ENCODE measurements at places on chromosomes 5 and 9.

DNA sequence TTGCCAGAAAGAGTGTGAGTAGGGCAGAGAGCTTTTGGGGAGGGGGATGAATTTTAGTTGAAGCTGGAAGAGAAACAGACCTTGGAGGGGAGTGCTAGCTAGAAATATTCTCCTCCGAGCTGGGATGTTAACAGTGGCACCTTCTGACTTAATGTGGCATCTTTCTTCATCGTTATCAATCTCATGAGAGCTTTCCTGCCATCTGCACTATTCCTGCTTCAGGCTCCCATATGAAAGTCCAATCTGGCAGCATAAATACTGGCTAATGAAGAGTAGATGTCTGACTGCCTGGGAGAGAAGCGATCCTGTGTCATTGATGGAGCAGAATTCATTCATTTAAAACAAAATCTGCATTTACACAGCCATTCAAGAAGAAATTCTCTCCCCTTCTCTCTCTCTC, 284.5 kb downstream of the TMEM38B start:
- H3K4me3 ChIP-seq, result no peak overlapping the region
- H3K36me3 ChIP-seq, result no peaks in the 10 kb centered on the region
- no peaks in the 10 kb centered on the region for H3K4me1 ChIP-seq
- DNase-seq, result no peak
- H3K27ac ChIP-seq, result no peak overlapping the region
- no peaks in the 10 kb centered on the region for H3K27me3 ChIP-seq

- DNase-seq, result no peak
- no peak overlapping the region for H3K4me3 ChIP-seq
- no peaks in the 10 kb centered on the region for H3K36me3 ChIP-seq
- H3K4me1 ChIP-seq, result peaks cover 9% of the 10 kb centered on the region
- H3K27me3 ChIP-seq, result no peaks in the 10 kb centered on the region
These were observed 96.5 kb upstream of the PHYKPL start for GRCh38 chr5:178328826-178329730.

DNA sequence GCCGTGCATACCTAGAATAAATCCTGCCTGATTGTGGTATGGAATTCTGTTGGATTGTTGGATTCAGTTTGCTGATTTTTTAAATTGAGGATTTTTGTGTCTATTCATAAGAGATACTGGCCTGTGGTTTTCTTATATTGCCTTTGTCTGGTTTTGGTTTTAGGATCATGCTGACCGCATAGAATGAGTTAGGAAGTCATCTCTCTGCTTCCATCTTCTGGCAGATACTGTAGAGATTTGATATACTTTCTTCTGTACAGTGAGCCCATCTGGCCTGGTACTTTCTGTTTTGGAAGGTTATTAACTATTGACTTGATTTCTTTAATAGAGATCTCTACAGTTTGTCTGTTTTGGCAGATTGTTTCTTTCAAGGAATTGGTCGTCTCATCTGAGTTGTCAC, 14.7 kb downstream of the CEP72 start:
- H3K27ac ChIP-seq, result no peak overlapping the region
- H3K4me1 ChIP-seq, result no peaks in the 10 kb centered on the region
- peaks cover 12% of the 10 kb centered on the region for H3K36me3 ChIP-seq
- no peaks in the 10 kb centered on the region for H3K27me3 ChIP-seq

- H3K36me3 ChIP-seq, result peaks cover 14% of the 10 kb centered on the region
- H3K27me3 ChIP-seq, result peaks cover 18% of the 10 kb centered on the region
- H3K27ac ChIP-seq, result no peak overlapping the region
- no peaks in the 10 kb centered on the region for H3K4me1 ChIP-seq
- DNase-seq, result no peak
These were observed 4.5 kb downstream of the HCN1 start for GRCh38 chr5:45691656-45692055.

DNA sequence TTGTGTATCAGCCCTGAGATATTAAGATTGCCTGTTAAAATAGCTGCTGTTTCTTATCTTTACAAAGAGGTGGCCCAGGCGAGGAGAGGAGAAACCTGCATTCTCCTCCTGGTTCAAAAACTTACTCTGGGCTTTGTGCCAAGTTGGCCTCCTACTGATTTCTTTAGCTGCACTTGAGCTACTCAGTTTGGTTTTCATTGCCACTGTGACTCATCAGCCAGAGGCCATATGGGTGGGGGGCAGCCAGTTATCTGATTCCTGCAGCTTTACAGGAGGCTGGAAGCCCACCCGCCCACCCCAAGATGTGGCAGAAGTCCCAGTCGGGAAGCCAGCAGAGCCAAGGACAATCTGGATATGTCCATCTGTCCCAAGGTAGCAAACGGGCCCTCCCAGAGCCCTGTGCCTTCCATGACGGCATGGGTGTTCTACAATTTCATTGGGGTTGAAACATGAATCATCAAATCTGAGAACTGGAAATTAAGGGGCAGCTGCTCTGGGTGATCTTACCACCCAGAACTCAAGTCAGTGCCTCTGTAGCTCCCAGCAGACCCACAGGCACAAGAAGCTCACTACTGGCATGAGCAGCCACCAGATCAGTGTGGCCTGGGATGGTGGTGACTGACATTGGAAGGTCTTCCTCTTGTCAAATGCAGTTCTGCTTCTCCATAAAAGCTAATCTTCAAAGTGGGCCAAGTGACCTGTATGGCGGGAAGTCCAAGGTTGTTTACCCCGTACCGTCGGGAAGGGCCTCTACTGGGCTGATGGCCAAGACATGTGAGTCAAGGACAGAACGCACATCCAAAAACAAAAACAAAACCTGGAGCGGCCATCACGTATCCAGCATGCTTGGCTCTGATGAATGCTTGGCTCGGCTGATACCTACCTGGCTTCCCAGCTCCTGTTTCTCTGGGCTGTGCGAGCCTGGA, 15.6 kb downstream of the FCN2 start:
- peaks cover 16% of the 10 kb centered on the region for H3K36me3 ChIP-seq
- H3K27me3 ChIP-seq, result peaks cover 19% of the 10 kb centered on the region
- no peak for DNase-seq
- H3K27ac ChIP-seq, result no peak overlapping the region

GRCh38 chr9:109448223-109448622, 49.9 kb downstream of the PTPN3 start:
- H3K4me3 ChIP-seq, result no peak overlapping the region
- peaks cover 42% of the 10 kb centered on the region for H3K27me3 ChIP-seq
- no peak for DNase-seq

DNA sequence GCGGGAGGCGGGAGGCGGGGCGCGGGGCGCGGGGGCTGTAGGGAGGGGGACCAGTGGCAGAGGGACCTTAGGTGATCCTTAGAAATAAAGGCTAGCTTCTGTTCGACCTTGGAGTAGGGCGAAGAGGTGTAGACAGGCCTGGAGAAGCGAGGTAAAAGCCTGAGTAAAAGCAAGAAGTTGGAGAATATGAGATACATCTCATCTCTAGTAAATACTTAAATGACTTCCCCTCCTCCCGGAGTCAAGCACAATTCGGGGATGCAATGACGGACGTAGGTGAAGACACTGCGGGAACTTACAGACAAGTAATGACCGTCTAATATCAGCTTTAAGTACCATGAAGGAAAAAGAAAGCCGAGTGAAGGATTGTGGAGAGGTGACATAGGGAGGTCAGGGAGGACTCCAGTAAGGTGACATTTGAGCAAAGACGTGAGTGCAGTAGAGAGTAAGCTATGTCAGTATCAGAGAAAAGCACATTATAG, 466 bp downstream of the SMC2 start:
- DNase-seq, result no peak
- no peaks in the 10 kb centered on the region for H3K27me3 ChIP-seq
- H3K36me3 ChIP-seq, result no peaks in the 10 kb centered on the region
- H3K27ac ChIP-seq, result peak overlapping the region; percentile 58
- H3K4me3 ChIP-seq, result peak overlapping the region; percentile 99

- no peaks in the 10 kb centered on the region for H3K36me3 ChIP-seq
- no peak for DNase-seq
- H3K27me3 ChIP-seq, result no peaks in the 10 kb centered on the region
These were observed 22.5 kb downstream of the GLT6D1 start for GRCh38 chr9:135616619-135617537.

- H3K4me3 ChIP-seq, result peak overlapping the region; percentile 52
- peak overlapping the region; percentile 97 for H3K27ac ChIP-seq
- no peaks in the 10 kb centered on the region for H3K27me3 ChIP-seq
- peaks cover 4% of the 10 kb centered on the region for H3K36me3 ChIP-seq
- peak; percentile 79 for DNase-seq
- peaks cover 36% of the 10 kb centered on the region for H3K4me1 ChIP-seq
These were observed 4.8 kb upstream of the CHD1 start for GRCh38 chr5:98933445-98934072.

DNA sequence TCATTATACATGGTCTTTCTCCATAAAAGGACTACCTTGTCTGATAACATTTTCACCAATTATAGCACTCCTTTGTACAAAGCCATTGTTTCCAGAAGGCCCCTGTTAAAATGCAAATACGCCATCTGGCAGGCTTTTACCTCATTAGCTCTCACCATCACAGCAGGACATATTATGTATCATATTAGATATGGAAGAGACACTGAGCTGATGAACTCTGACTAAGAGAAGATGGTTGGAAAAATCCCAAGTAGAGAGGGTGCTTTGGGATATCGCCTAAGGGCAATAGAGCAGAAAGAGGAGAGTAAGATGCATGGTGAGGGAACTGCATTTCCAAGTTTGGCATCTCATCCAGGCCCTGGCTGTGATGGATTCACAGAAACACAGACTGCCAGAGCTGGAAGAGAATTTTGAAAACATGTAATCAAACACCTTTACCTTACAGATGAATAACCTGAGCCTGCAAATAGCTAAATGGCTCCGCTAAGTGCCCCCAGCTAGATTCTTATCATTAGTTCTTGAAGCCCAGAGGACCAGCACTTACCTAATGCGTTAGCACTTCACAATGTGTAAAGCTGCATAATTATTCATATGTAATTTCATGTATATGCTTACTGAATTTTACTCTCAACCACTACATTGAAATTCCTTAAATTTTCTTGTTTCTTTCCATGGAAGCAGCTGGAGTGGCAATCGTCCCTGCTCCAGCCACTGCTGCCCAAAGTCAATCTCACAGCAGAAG, 393.6 kb upstream of the IZUMO3 start:
- peaks cover 5% of the 10 kb centered on the region for H3K4me1 ChIP-seq
- H3K27ac ChIP-seq, result no peak overlapping the region
- DNase-seq, result no peak
- no peaks in the 10 kb centered on the region for H3K36me3 ChIP-seq
- no peaks in the 10 kb centered on the region for H3K27me3 ChIP-seq

- no peak overlapping the region for H3K27ac ChIP-seq
- no peak overlapping the region for H3K4me3 ChIP-seq
- H3K36me3 ChIP-seq, result no peaks in the 10 kb centered on the region
- no peaks in the 10 kb centered on the region for H3K27me3 ChIP-seq
- no peak for DNase-seq
These were observed 547.6 kb downstream of the RAB3C start for GRCh38 chr5:59130431-59130830.

DNA sequence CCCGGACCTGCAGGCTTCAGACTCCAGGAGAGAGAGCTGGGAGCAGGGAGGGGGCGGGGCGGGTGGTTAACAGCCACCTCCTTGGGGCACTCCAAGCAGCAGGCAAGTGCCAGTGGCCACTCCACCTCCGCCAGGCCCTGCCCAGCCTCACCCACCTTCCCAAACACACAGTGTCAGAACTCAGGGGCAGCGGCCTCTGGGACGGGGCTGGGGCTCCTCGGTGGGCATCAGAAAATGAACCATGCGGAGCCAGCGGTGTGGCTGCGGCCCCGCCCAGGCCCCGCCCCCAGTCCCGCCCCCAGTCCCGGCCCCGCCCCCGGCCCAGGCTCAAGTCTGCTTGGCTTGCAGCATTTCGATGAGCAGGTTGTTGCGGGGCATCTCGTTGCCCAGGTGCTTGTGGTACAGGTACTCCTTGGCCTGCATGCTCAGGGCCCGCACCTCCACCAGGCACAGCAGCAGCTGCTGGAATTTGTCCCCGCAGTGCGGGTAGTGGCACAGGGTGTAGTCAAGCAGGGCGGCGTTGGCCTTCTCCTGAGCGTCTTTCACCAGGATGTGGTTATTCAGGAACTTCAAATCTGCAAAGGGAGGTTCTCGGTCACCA, 24.7 kb downstream of the NR5A1 start:
- no peak overlapping the region for H3K4me3 ChIP-seq
- peaks cover 39% of the 10 kb centered on the region for H3K27me3 ChIP-seq
- no peaks in the 10 kb centered on the region for H3K36me3 ChIP-seq
- DNase-seq, result no peak

- peaks cover 75% of the 10 kb centered on the region for H3K4me1 ChIP-seq
- H3K27ac ChIP-seq, result peak overlapping the region; percentile 92
- no peaks in the 10 kb centered on the region for H3K27me3 ChIP-seq
- H3K36me3 ChIP-seq, result peaks cover 50% of the 10 kb centered on the region
- no peak overlapping the region for H3K4me3 ChIP-seq
These were observed 28.8 kb downstream of the ANXA6 start for GRCh38 chr5:151128817-151129216.

GRCh38 chr9:88672874-88673689, 138.1 kb downstream of the NXNL2 start:
- no peaks in the 10 kb centered on the region for H3K4me1 ChIP-seq
- H3K36me3 ChIP-seq, result no peaks in the 10 kb centered on the region
- H3K27ac ChIP-seq, result no peak overlapping the region
- DNase-seq, result no peak

DNA sequence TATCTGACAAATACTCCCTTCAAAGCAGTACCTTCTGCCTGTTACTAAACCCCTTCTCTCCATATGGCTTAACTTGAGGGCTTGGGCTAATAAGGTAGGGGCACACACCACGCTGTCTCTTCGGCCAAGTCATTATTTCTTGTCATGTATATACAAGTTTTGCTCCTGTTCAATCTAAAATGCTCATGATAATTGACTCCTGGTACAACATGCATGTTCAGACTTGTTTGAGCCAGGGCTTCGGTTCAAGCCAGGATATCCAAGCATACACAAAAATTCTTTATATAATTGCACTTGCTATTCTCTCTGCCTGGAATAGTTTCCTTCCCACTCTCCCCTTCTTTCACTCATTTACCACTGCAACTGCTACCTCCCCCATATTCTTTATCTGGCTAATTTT, 756.0 kb upstream of the C9orf72 start:
- H3K27ac ChIP-seq, result no peak overlapping the region
- no peak for DNase-seq
- H3K4me1 ChIP-seq, result no peaks in the 10 kb centered on the region

- no peak overlapping the region for H3K4me3 ChIP-seq
- DNase-seq, result no peak
- peaks cover 8% of the 10 kb centered on the region for H3K27me3 ChIP-seq
- H3K36me3 ChIP-seq, result no peaks in the 10 kb centered on the region
- peaks cover 6% of the 10 kb centered on the region for H3K4me1 ChIP-seq
These were observed 26.9 kb downstream of the ADAMTS2 start for GRCh38 chr5:179318221-179318955.

DNA sequence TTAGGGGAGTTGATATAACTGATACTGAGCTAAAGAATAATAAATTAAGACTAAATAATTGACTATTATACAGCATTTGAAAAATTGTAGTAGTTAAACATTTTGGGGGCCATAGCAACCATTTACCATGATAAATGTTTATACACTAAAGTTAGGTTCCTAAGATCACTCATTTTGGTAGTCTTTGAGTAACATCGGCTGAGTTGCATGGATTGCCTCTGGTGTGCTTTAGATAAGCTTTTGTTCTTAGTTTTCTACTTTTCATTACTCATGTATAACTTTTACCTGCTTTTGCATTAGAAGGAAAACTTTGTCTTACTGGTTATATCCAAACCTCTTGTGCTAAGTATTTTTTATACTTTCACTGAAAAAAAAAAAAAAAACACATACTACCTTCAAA, 101.2 kb downstream of the SLC44A1 start:
- no peak overlapping the region for H3K27ac ChIP-seq
- H3K4me1 ChIP-seq, result peaks cover 10% of the 10 kb centered on the region
- DNase-seq, result no peak
- no peaks in the 10 kb centered on the region for H3K36me3 ChIP-seq
- no peaks in the 10 kb centered on the region for H3K27me3 ChIP-seq

- H3K36me3 ChIP-seq, result peaks cover 5% of the 10 kb centered on the region
- H3K4me3 ChIP-seq, result no peak within 1 kb of the TSS
- peak; percentile 7 for DNase-seq
- peaks cover 2% of the 10 kb centered on the region for H3K4me1 ChIP-seq
These were observed at the start of gene ELAVL2 for GRCh38 chr9:23826120-23826629. TSS of gene ELAVL2 (minus strand) at chr9:23826240. CDS start at chr9:23762234, 64,006 bp downstream.

Data from naive B cell (primary cell).